ENCODE measurements at places on chromosomes 2 and 18.

DNA sequence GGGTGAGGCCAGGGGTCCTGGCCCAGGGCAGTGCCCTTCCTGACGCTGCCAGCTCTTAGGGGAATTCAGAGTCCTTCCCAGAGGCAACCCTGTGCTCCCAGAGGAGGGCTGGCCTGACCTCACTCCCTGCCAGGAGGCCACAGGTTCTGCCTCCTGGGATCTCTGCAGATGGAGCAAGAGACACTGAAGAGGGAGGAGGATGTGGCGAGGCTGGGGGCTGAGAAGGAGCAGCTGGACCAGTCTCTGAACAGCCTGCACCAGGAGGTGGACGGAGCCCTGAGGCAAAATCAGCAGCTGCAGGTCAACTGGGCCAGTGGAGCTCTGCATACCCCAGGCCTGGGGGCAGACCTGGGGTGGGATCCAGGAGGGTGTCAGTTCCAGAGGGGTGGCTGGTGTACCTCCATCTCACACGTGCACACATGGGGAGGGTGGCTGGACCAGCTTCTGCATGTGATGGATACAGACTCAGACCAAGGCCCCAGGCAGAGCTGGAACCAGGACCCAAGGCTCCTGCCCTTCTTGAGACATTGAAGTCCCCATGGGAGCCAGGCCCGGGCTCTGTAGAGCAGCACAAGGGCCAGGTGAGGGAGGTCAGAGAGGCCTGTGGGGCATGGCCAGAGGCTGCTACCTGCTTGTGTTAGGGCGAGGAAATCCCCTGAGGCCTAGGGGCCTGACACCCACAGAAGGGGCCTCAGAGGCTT, 9.7 kb upstream of the SNED1 start:
- DNase-seq = no peak

- DNase-seq = no peak
Observed at GRCh38 chr2:160252278-160252887, 52.3 kb upstream of the ITGB6 start.

- peak; percentile 77 for DNase-seq
Observed at GRCh38 chr2:105432749-105433148, 33.9 kb upstream of the FHL2 start.

- no peak for DNase-seq
Observed at GRCh38 chr2:159571540-159572260, 44.6 kb downstream of the BAZ2B start.

DNA sequence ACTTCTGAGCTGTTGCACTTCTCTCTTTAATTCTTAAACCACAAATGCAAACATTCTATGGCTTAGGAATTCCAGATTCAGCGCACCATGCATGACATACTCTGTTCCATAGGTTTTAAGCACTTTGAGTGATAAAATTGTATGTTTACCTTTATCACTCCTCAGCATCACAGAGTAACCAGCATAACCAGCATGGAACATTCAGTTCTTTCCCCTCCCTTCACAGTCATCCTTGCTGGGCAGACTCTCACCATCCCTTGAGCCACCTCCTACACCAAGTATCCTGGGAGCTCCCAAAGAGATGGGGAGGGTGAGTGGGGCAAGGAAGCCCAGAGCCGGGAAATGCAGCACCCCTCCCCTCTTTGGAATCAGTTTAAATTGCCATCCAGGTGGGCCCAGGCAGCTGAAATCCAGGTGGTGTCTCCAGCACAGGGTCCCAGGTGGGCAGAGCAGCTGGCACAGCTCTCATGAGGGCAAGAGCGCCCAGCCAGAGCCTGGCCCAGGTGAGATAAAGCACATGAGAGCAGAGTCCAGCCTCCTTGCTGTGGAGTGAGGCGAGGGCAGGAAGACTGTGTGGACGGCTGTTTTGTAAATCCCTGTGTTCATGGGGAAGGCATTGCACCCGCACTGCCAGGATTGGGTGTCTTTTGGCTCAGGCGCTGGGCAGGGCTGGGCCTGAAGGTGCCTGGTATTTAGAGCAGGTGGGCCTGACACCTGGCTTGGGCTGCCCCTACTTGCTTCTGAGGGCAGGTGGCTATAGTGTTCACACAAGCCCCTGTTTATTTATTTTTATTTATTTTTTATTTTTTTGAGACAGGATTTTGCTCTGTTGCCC, 36.8 kb downstream of the LAMA3 start:
- peak; percentile 36 for DNase-seq
